T-helper 9 cell (primary cell): ENCODE measurements at places on chromosomes 4 and X.

DNA sequence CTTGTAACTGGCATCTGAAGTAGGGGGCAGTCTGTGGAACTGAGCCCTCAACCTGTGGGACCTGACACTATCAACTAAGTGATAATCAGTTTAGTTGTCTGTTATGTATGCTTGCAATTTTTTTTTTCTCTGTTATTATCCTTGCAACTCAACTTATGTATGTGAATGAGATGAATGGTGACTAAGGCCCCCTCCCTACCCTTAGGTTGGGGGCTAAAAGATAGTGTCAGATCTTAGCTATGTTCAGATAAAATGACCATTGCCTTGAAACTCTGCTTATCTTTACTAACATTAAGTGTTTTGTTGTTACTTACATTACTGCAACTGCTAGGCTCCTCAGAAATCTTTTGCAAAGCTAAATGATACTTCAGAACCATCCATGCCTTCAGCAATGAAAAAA, 31.5 kb downstream of the TMEM184C start:
- no peak for DNase-seq

- no peak for DNase-seq
Measured at GRCh38 chr4:4491396-4491893, 50.4 kb downstream of the STX18 start.

DNA sequence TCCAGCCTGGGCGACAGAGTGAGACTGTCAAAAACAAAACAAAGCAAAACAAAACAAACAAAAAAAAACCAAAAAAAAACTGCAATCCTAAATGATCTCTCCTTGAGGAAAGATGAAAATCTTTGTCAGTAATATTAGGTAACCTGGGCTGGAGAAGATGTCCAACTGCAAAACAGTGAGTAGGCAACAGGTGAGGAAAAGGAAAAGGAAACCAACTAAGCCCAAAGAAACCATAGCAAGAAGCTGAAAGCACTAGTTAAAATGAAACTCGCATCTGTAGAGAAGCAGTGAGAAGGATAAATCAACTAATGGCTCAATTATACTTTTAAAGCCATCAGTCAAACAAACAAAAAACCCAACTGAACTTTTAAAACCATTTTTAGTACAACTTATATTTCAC, 54.2 kb downstream of the ENOX2 start:
- no peak for DNase-seq

DNA sequence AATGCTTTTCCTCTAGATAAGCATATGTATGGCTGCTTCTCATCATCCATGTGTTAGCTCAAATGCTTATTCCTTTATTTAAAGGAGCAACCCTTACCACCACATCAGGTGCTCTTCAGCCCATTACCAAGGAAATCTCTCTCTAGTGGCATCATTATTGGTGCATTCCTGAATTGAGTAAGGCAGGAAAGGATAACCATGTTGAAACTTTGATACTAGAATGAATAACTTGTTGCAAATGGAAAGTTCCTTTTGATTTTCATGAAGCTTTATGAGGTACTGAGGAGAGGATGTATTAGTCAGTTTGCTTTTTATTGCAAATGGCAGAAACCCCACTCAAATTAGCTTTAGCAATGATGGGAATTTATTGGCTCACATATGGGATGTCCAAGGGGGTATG, 212.3 kb upstream of the FGF13 start:
- DNase-seq, result no peak

DNA sequence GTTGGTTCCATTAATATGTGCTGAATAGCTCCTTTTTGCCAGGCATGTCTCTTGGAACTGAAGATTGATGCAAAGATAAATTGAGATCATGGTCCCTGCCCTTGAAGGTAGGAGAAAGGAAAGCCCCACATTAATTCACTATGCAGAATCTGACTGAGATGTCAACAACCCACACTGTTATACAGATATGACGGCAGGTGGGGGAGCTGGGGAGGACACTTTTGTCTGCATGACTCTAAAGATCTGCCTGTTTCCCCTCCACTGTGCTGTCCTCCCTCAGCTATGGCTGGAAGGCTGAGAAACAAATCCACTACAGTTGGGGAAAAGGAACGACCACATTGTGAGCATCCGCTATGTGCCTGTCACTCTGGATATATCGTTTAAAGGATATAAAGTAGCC, 36.3 kb upstream of the IGFBP7 start:
- no peak for DNase-seq

- no peak for DNase-seq
Measured at GRCh38 chrX:111837197-111837596, 38.8 kb upstream of the TRPC5OS start.

GRCh38 chr4:138049355-138049754, 192.8 kb downstream of the SLC7A11 start:
- DNase-seq, result no peak

DNA sequence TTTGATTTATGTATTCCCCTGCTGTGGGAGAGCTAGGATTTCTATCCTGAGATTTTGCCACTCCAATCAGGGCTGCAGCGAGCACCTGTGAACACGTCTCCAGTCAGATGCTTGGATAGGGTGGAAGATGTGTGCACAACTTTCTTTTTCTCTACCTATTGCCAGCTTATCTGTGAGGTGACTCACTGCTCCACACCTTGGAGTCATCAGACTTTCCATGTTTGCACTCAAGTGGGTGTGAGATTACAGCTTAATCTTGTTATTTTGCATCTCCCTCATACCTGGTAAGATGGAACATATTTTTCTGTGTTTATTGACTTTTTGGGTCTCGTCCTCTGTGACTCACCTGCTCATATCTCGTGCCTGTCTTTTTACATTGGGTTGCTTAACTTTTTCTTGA, 32.2 kb downstream of the PSAPL1 start:
- no peak for DNase-seq
